Motor neuron (in vitro differentiated cells): ENCODE measurements at places on chromosomes 2 and 18. TPM values are rescaled to one million over a fixed set of nuclear protein-coding genes. Genes with fewer than 3 reads are reported as not detected.
A peak's percentile ranks its signal among the peaks of the same experiment; 100 is the strongest.

DNA sequence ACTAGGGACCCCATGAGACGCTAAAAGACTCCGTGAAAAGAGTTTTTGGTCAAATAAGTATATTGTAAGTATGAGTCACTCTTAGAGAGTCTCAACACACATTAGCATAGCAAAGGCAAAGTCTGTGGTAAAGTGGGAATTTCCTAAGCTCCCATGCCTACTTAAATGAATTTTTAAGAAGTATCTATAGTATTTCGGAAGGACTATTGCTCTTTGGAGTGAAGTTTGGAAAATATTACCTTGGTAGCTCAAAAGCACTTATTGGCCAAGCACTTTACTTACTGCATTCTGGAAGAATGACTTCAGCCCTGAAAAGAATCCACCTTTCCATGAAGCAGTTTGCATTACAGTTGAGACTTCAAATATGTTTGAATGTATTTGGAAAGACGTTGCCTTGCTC, 57.1 kb downstream of the CAVIN2 start:
- no peak for ATAC-seq

- no peak for ATAC-seq
Measured at GRCh38 chr18:45412577-45412976, 202.7 kb upstream of the SLC14A2 start.

DNA sequence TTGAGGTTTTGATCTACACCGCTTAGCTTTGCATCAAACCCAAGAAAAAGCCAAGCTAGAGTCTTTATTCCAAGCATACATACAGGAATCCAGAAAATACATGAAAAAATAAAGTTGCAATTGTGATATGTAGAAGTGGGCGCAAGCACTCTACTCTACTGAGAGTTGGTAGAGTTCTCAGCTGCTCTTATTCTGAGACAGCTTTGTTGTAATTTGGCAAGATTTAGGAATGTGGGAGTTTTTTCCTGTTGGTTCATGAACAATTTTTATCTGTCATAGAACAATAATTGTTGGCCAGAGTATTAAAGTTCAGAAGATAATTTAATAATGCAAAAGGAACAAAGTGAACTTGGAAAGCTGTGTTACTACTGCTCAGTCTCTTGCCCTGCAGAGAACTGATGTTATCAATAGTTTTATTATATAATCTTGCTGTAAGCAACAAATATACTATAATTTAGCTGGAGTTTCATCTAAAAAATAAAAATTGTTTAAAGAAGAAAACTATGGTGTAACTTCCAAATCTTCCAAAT, 302.0 kb upstream of the RND3 start:
- no peak for ATAC-seq

- no peak for ATAC-seq
Measured at GRCh38 chr2:1754461-1755170, 10.3 kb upstream of the PXDN start.

GRCh38 chr18:75375341-75375740, 52.2 kb downstream of the SMIM21 start:
- no peak for ATAC-seq

- ATAC-seq, result no peak
Measured at GRCh38 chr2:102478686-102479470, 5.9 kb downstream of the SLC9A4 start.

DNA sequence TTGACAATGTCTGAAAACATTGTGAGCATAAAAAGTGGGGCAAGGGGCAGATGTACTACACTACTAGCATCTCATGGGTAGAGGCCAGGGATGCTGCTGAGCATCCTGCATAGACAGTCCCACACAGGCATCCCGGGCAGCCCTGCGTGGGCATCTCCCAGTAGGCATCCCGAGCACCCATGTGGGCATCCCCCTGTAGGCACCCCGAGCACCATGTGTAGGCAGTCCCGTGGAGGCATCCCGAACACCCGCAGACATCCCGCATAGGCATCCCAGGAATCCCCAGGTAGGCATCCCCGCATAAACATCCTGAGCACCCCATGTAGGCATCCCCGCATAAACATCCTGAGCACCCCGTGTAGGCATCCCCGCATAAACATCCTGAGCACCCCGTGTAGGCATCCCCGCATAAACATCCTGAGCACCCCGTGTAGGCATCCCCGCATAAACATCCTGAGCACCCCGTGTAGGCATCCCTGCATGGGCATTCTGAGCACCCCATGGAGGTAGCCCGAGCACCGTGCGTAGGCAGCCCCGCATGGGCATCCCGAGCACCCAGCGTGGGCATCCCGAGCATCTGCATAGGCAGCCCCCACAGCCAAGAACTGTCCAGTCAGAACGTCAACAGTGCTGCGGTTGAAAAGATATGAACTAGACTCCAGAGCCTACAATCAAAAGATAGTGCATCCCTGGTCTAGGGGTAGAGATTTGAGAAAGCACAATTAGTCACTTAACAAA, 273.5 kb downstream of the NBAS start:
- ATAC-seq, result no peak

GRCh38 chr2:181305301-181306123, 151.7 kb upstream of the ITGA4 start:
- ATAC-seq, result no peak

- no peak for ATAC-seq
Measured at GRCh38 chr2:28350791-28351285, 41.8 kb upstream of the FOSL2 start.

DNA sequence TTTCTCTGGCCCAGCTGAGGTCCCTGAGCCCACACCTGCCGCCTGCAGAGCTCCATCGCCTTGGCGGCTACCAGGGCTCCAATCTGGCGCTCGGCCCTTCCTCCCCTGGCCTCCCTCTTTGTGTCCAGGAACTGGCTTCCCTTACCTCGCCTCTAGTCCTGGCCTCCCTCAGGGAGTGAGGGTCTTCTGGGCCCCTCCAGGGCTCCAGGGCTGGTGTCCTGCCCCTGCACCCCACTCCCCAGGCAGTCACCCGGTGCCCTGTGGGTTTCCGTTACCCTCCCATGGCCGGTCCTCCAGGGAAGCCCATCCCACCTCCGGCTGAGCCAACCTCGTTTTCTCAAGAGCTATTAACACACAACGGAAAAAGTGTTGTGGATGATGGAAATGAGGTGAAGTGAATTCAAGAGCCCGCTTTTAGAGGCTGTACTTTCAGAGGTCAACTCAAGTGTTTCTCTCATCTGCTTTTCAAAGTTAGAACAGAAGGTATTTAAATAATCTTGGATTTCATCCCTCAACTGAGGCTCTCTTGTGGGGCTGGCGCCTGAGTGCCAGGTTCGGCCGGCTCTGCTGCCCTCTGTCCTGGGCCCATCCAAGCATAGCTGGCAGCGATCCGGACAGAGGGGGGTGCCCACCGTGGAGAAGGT, 131.9 kb downstream of the ASB1 start:
- no peak for ATAC-seq

- no peak for ATAC-seq
Measured at GRCh38 chr2:30441023-30441422, 6.0 kb upstream of the LCLAT1 start.

DNA sequence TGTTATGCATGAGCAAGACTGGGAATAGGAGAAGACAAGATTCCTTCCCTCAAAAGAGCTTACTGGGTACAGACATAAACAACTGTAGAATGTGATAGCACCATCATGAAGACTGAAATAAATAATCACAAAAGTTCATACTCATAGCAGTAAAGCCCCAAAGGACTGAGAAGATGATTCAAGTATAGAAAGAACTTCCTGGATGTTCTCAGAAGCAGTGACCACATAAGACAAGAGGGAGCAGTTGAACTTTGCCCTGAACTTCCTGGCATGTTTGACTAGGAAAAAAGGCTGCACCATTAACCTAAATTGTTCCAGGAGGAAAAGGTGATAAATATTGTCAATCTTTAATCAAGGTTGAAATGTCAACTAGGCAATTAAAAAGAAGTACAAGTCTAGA, 57.8 kb upstream of the CCDC141 start:
- no peak for ATAC-seq

- ATAC-seq, result peak; percentile 95
Measured at GRCh38 chr2:120605231-120605935, 130.3 kb upstream of the GLI2 start.

- no peak for ATAC-seq
Measured at GRCh38 chr2:126664639-126665038, 8.7 kb downstream of the GYPC start.

- ATAC-seq, result no peak
Measured at GRCh38 chr2:72794572-72794971, 31.3 kb downstream of the EXOC6B start.

GRCh38 chr2:24909555-24910177, 10.4 kb downstream of the ADCY3 start:
- ATAC-seq, result no peak

GRCh38 chr2:160564591-160564990, 71.0 kb upstream of the RBMS1 start:
- no peak for ATAC-seq

GRCh38 chr2:18777250-18777812, 188.0 kb upstream of the NT5C1B start:
- ATAC-seq, result no peak

- ATAC-seq, result no peak
Measured at GRCh38 chr2:43569921-43570320, 25.9 kb downstream of the THADA start.

DNA sequence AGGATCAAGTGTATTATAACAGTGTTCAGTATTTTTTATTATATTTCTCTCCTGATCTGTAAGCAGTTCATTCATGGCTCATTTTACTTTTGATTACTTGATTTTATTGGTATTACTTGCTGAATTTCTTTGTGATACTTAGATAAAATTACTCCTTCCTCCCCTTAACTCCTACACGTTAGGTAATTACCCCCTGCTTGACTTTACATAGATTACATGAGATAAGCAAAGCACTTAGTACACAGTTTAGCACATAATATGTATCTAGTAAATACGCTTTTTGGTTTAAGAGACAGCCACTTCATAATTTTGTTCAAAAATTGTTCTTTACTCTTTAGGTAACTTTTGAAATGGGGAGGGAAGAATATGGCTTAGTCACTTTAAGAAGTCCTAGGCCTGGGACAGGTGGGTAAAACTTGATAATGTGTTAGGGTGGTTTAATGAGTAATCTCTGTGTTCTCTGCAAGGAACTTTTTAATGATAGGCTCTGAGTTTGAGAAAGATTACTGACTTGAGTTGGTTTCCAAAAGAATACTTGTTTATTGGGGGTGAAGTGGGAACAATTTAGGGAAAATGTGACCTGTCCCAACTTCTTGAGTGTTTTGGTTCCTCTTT, 80.9 kb downstream of the NCOA1 start:
- ATAC-seq, result no peak

GRCh38 chr18:54031243-54031642, 193.2 kb downstream of the MBD2 start:
- ATAC-seq, result no peak

The DAW1 gene
- total RNA-seq, result not detected in 2 replicates

The DYSF gene
- total RNA-seq, result 1.5 and 3.4 TPM in 2 replicates

The RAB11FIP5 gene
- total RNA-seq, result 11.1 and 11.8 TPM in 2 replicates

The KCNF1 gene
- total RNA-seq, result 0.15 TPM in 1 of 2 replicates, not detected in the other

The KIAA1328 gene
- 5.6 and 7.1 TPM in 2 replicates for total RNA-seq

The HOXD9 gene
- 7.8 and 7.9 TPM in 2 replicates for total RNA-seq

The OR6B2 gene
- total RNA-seq, result 0.56 TPM in 1 of 2 replicates, not detected in the other

The CRYGD gene
- not detected in 2 replicates for total RNA-seq

The ALK gene
- total RNA-seq, result 4.6 and 5.3 TPM in 2 replicates

The ATP9B gene
- total RNA-seq, result 22.0 and 40.0 TPM in 2 replicates

The ZBTB7C gene
- total RNA-seq, result 4.3 and 4.6 TPM in 2 replicates

The SDC1 gene
- total RNA-seq, result 8.2 and 9.2 TPM in 2 replicates

The SERPINB12 gene
- 0.21 and 0.37 TPM in 2 replicates for total RNA-seq

The SP9 gene
- total RNA-seq, result 9.8 and 12.5 TPM in 2 replicates
